Activated naive CD8-positive, alpha-beta T cell treated with anti-CD3 and anti-CD28 coated beads, Interleukin-2, amount 50 U/mL, for 16 hours (primary cell): ENCODE measurements at places on chromosomes 4 and X.

- no peak for DNase-seq
Measured at GRCh38 chr4:159018062-159018629, 84.7 kb upstream of the RAPGEF2 start.

DNA sequence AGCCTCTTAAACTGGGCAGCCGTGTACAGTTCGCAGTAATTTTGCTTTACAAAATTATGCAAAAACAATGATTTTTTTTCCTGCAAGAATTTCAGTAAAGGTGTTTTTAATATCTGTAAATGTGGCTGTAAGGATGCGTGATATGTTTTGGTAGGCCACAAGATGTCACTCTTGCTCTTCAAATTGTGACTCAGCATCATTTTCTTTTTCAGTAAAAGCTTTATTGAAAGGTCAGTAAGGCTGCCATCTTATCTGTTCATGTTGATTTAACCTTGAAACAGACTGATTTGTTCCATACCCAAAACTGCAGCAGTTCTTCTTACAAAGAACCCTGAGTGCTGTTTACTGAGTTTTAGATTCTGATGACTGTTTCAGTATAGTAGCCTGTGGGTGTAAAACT, 39.9 kb downstream of the TXLNG start:
- DNase-seq, result no peak

- DNase-seq, result no peak
Measured at GRCh38 chrX:31563792-31564191, 492.0 kb upstream of the FTHL17 start.

GRCh38 chr4:120871173-120871572, 51.4 kb downstream of the PRDM5 start:
- DNase-seq, result no peak

DNA sequence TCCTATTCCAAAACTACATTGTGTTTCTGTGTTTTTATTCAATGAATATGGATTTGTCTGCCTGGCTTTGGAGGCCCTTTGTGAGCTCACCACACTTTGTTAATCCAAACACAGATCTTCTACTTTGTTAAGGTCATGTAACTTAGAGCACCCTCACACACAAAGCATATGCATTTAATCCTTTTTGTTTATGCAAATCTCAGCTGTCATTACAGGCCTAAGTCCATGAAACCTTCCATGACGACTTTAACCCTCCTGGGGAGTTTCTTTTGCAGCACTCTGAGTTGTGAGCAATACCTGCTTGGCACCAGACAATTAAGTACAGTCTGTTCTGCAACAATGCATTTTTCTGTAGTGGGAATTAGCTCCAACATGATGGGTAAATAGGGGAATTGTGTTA, 14.9 kb downstream of the CCSER1 start:
- DNase-seq, result no peak

- no peak for DNase-seq
Measured at GRCh38 chr4:122731676-122732075, 828 bp upstream of the BBS12 start.

DNA sequence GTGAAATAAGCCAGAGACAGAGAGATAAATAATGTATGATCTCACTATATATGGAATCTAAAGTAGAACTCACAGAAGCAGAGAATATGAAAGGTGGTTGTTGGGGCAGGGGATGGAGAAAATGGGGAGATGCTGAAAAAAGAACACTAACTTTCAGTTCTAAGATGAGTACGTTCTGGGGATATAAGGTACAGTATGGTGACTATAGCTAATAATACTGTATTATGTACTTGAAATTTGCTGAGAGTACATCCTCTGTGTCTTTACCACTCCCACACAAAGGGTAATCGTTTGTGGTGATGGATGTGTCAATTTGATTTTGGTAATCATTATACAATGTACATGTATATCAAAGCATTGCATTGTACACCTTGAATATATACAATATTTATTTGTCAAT, 6.6 kb downstream of the FBXL5 start:
- DNase-seq, result no peak

DNA sequence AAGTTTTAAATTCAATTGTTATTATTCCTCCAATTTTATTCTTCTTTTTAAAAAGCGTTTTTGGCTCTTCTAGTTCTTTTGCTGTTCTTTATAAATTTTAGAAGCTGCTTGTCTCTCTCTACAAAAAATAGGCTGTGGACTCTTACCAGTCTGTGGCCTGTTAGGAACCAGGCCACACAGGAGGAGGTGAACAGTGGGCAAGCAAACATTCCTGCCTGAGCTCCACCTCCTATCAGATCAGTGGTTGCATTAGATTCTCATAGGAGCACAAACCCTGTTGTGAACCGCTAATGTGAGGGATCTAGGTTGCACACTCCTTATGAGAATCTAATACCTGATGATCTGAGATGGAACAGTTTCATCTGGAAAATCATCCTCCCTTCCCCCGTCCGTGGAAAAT, 23.1 kb downstream of the JADE3 start:
- DNase-seq, result no peak

DNA sequence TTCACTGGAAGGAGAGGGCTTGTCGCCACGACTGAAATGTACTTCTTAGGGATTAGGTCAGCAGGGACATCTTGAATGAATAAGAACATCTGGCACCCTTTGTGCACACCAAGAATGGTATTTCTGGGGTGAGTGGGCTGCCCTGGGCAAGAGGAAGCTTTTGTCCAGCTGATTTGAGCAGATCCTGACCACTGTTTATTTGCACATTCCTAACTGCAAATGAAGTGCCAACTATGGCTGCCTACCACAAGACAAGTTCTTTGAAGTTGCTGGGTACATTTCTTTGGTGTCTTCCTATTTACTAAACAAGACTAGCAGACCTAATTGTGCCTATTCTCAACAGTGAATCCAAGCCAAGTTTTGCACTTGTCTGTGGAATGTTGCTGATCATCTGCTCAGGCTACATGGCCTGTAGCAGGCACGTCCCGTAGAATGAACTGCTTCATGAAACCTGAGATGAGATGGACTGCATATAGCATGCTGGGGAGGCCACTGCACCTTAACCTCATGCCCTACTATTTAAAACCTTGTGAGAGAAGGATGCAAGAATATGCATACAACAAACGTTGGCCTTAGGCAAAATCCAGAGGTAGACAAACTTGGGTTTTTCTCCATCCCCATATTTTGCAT, 45.0 kb downstream of the PIR start:
- no peak for DNase-seq

DNA sequence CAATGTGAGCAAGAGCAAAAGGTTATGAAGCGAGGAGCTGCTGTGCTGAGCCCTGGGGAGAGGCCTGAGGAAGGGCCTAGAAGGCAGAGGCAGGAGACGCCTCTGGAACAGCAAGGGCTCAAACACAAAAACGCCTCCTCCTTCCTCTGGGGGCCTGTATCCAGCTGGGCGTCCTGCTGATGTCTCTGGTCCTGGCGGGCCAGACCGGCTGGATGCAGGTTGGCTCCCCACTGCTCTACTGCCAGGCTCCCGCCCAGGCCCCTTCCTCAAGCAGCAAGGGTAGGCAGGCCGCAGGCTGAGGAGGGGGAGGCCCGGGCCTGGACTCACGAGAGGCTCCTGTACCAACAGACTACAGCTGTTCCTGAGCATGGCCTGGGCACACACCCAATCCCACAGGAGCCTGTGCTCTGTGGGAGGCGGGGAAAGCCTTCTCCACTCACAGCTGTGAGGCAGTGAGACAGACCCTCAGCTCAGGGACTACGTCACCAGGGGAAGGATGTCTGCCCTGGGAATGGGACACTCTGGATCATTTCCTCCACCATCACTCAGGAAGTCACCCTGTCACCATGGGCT, 2.3 kb downstream of the HAUS7 start:
- DNase-seq, result no peak
